ENCODE measurements at places on chromosomes 2 and 18.

DNA sequence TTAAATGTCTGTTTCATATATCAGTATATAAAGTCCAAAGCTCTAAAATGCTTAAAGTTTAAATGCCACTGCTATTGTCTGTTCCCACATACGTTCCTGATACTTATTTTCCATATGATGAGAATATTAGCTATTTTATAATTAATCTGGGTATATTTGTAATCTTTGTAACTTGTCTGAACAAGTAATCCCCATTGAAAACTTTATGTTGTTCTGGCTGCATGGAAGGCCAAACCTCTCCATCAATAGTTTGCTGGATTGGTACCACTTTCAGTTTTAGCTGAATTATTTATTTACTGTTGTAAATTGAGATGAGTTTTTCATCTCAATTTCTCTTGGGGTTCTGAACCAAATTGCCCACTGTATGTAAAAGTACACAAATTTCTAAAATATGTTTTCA lies 1.5 kb downstream of the MBD5 start:
- no peak for DNase-seq

DNA sequence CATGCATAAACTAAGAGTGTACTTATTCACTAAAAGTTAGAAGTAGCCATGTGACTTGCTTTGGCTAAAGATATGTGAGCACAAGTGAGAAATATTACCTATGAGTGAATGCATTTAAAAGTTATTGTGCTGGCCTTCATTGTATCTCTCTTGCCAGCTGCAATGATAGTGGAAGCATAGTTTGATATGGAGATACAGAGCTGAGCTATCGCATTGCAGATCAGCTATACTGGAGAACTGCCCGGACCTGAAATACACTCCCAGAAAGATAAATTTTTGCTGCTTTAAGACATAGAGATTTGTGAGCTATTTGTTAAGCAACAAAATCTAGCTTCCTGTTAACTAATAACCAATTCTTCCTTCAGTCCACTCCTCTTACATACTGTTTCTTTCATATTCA lies 571.1 kb downstream of the CPS1 start:
- DNase-seq: no peak

DNA sequence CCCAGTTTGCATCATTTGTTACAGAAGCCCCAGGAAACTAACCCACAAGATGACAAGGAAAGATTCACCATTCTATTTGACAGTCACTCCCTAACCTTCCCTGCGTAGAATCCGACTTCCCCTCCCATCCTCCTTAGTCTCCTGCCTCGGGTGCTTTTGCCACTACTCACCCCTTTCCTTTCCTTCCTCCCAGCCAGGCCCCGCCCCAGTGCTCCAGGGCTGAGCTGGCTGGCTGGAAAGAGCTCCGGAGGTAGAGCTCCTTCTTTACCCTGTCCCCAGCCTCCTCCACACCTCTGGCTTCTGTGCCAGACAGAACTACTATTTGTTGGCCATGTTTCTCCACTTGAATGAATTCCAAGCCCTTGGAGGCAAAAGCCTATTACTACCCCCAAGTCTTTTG lies 317.6 kb upstream of the NCKAP5 start:
- DNase-seq: no peak

DNA sequence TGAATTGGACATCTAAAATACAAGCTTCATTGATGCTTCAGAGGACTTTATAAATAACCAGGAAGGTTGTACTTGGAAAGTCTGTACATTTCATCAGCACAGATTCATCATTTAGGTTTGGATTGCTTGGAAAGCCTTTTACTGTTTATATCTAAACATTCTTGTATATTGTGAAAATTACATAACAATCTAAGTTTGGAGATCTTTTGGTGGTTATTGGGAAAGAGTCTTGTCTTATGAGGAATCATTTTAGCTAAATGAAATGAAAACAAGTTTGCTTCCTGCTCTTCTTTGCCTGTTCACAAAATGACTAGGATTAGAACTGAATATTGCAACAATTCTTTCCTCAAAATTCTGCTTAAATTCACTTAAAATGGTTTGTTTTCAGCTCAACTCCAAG lies 79.3 kb downstream of the ABI2 start:
- no peak for DNase-seq

Measured in NCI-H774 (cell line).